ENCODE measurements at places on chromosomes 1 and 21.

- DNase-seq = no peak
Measured at GRCh38 chr1:187566354-187566753, 737.6 kb downstream of the PLA2G4A start.

- no peak for DNase-seq
Measured at GRCh38 chr1:37478890-37479254, 4.5 kb downstream of the ZC3H12A start.

DNA sequence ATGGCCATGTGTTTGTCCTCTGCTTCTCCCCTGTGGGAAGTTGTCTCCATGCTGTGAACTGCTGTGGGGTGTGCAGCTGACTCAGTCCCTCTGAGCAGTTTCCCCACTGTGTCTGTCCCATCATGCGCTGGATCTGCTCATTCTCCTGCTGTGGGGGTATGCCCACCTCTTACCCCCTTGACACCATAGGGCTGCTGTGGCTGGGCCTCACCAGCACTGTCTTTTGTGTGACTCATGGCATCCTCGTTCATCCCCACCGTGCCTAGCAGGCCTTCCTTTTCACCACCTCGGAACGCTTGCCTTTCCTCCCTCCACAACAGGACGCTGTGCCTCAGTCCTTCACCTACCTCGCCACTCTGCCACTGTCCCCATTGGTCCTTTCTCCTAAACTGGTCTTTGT is 27.3 kb downstream of the VANGL2 start:
- DNase-seq = no peak

GRCh38 chr1:217332431-217333065 is 298.3 kb downstream of the GPATCH2 start:
- no peak for DNase-seq

DNA sequence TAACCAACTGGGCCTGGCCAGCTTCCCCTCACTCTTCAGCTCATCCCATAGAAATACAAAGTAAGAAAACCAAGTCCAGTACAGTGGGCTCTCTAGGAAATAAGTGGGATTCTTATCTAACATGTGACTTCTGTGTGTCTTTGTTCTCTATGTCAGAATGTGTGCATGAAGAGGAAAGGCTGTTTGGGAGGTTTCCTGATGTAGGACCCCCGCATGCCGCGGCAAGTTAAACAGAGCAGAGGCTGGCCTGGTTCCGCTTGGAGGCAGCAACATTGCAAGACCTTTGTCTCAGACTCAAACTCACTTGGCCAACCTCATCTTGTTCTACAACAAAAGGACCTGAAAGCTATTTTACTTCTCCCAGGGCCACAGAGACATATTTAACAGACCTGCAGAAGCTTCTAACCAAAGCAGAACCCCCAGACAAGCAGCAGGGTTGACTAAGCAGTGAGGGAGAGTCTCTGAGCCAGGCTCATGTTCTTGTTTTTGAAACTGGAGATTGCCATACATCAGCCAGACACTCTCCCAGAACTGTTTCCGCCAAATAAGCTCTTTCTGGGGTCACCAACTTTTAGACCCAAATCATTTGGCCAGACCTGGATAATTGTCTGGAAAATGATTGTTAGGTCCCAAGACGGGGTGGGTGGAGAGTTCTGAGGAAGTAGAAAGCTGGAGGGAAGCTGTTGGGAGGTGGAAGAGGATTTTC is 6.2 kb downstream of the MTARC2 start:
- no peak for DNase-seq

DNA sequence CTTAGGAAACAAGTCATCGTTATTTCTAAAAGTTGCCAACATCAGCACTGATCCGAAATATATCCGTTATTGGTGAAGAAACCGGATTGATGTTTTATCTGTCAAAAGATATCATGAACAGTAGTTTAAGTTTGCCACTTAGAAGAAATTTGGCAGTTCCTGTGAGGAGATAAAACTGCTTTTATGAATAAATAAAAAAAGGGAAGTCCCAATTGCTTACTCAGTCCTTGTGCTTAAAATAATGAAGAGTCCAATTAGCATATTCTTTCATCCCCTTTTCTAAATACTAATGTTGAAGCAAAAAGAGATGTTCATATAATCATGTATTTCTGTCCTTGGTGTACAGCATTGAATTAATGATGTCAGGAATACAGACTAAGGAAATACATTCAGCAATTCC is 164.6 kb downstream of the NCAM2 start:
- DNase-seq = no peak

Data from neural progenitor cell (in vitro differentiated cells).